ENCODE measurements at places on chromosomes 2 and 18.
A peak's percentile ranks its signal among the peaks of the same experiment; 100 is the strongest.

DNA sequence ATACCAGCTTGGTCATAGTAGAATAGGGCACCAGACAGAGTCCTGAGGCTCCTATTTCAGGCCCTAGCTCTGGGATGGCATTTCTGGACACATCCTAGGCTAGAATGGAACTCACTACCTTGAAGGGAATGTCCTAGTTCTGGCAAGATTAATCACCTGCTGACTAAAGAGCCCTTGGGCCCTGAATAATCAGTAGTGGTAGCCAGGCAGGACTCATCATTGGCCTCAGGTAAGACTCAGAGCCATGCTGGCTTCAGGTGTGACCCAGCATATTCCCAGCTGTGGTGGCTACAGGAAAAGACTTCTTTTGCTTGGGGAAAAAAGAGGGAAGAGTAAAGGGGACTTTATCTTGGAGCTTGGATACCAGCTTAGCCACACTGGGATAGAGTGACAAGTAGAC is 131.0 kb upstream of the SRD5A2 start:
- DNase-seq = no peak

GRCh38 chr2:196719110-196719872 is 79.8 kb downstream of the CCDC150 start:
- DNase-seq = peak; percentile 84

- DNase-seq = no peak
Observed at GRCh38 chr18:75799449-75800330, 372.2 kb upstream of the SMIM21 start.

- no peak for DNase-seq
Observed at GRCh38 chr2:43294973-43295603, 68.7 kb upstream of the ZFP36L2 start.

GRCh38 chr2:187477051-187477450 is 29.0 kb upstream of the CALCRL start:
- DNase-seq = no peak

GRCh38 chr2:102154946-102155702 is 12.6 kb downstream of the IL1R1 start:
- no peak for DNase-seq

GRCh38 chr2:238703436-238703835 is 144.4 kb upstream of the TWIST2 start:
- no peak for DNase-seq

DNA sequence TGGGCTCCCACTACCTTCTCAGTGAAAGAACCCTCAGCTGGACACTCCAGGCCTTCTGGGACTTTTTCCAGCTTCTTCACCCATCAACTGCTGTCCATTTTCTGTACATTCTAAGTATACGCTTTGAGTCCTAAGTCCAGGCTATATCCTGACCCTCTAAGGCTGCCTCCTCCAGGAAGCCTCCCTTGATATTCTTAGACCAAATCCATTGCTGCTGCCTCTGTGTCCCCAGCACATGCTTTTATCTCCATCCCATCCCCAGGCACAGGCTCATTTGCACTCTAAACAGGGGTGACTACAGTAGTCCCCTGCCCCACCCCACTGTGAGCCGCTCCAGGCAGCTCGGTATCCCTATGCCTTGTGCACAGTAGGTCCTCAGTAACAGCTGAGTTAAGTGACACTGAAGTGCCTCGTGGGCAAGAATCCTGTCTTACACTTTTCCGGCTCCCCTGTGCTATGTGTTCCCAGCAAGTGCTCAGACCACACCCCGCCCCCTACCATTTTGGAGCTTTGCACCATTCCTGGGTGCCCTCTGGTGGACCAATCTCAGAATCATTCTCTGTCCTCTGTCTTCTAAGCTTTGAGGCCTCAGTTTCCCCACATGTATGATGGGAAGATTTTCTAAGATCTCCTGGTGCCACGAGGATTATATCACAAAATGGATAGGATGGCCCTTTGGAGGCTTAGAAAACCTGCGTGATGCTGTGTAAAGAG is 34.9 kb downstream of the EMX1 start:
- no peak for DNase-seq

- DNase-seq = no peak
Observed at GRCh38 chr2:66426244-66427111, 8.4 kb upstream of the MEIS1 start.

DNA sequence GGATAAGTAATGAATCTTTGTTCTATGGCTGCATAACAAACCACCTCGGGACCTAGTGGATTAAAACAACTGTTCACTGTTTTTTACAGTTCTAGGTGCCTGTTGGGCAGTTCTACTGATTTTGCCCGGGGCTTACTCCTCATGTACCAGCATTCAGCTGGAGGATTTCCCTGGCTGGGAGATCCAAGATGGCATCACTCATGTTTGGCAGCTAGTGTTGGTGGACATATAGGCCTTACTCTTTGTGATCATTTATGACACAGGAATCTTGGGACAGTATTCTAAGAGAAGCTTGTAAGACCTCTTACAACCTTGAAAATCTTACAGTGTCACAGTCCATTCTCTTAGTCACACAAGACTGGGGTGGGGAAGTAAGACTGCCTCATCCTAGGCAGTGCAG is 4.6 kb downstream of the MARCHF7 start:
- DNase-seq = no peak

- no peak for DNase-seq
Observed at GRCh38 chr18:72041313-72042032, 502.7 kb downstream of the CBLN2 start.

- DNase-seq = no peak
Observed at GRCh38 chr2:169476459-169476858, 2.8 kb upstream of the BBS5 start.

GRCh38 chr18:54551590-54551989 is 39.5 kb upstream of the DYNAP start:
- no peak for DNase-seq

DNA sequence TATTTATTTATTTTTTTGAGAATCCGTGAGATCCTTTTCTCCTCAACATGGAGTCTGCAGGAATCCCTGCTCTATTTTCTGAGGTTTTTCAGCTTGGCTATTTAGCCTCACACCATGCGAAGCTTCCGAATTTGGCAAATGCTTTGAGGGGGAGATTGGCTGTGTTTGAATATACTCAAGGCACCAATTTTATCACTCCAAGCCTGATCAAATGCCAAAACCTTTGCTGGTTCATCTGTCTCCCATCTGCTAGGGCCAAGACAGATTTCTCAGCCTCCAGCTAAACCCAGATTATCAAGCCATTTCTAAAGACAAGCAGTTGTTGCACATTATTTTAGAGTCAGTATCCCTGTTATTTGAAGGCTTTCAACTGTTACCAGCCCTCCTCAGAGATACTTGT is 295.7 kb downstream of the XIRP2 start:
- DNase-seq = no peak

DNA sequence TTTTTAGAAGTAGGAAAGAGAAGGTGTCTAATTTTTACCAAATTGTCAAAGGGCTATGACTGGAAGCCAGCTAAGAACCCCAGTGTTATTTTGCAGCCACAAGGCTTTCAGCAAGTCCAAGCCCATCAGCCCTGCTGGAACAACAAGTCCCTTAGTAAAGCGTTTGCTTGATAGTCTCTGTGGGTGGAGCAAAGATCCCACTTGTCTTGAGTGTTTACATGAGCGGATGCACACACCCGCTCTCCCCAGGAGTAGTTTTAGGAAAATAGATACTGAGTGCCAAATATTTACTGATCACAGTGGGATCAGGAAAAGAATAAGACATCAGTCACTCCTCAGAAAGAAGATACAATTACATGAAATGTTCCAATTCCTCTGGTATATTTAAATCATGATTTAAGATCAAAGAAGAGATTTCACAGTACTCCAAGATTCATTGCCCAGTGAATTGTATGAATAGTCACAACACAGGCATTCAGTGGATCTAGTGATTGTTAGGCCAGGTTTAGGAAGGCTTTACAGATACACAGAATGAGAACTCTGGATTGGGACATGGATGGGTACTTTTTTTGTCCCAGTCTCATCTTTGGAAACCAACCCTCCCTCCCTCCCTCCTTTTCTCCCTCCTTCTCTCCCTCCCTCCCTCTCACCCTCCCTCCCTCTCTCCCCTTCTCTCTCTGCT is 514.9 kb downstream of the PTPRM start:
- DNase-seq = no peak

DNA sequence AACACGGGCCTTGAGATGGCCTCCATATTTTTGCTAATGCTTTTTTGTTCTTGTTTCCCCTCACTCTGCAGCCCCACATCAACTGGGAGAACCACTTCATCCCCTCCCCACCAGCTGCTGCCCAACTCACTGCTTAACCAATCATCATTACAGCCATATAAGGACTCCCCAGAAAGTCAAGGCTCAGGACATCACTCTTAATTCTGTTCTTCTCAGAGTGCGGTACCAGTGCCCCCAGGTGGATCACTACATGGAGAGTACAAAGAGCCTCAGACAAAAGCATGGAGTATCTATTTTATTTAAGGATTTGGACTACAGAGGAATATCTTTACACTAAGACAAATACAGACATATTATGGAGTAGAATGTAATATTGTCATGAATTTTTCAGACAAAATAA is 340.6 kb downstream of the PAX3 start:
- DNase-seq = no peak

DNA sequence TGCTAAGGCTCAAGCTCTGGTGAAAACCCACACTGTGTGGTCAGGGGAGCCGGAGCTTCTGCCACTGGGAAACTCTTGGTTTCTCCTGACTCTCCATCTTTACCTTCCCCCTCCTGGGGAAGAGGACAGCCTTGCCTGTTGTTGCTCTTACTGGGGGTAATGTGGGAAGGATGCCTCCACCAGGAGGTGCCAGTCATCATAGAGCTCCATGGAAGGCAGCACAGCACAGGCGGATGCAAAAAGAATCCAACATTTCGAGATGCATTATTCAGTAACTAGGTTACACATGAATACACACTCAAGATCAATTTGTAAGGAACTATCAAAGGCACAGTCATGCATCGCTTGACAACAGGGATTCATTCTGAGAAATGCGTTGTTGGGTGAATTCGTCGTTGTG is 322.6 kb downstream of the AFF3 start:
- DNase-seq = peak; percentile 93

DNA sequence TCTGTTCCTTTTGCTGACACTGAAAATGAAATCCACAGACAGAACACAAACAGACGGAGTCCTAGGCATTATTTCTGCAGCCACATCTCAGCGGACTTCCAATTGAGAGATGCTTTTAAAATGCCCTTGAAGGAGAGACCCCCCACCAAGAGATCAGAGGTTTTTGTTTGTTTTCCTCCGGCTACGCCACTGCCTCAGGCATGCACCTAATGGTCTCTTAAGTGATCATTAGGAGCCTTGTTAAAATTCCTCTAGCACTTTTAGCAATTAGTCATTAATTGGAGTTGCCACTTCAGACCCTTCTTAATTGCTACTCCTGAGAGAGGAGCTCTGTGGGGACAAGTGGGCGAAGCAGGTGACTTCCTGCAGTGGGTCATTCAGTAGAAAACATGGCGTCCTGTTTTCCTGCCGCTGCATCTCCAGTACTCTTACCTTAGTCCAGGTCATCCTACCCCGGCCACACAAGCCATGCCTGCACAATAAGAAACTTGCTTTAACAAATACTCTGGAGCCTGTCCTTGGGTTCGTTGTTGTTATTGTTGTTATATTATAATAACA is 257.7 kb upstream of the CHAC2 start:
- DNase-seq = no peak

- DNase-seq = peak; percentile 15
Observed at GRCh38 chr2:26816893-26817292, 31.0 kb downstream of the CENPA start.

DNA sequence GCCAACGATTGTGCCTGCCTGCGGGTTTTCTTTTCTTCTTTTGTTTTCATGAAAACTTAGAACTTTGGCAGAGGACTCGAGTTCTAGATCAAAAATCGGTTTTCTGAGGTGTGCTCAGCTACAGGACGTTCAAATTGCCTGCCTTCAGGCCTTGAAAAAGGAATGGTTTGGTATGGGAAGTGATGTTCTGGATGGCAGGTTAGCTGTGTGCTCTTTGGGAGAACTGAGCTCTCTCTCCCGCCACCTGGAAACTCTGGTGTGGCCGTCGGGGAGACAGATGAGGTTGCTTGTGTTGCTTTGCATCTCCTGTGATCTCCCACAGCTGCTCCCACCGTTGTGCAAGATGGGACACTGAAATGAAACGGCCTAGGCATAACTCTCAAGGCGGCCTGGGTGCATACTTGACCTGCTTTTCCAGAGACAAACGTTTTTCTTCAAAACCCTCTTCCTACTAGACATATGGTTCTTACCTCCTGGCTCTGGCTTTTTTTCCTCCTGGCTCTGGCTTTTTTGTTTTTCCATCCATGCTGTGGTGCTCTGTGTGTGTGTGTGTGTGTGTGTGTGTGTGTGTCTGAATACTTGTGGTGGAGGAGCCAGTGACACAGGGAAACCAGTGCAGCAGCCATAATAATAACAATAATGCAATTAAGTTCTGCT is 2.0 kb downstream of the FMNL2 start:
- peak; percentile 60 for DNase-seq

DNA sequence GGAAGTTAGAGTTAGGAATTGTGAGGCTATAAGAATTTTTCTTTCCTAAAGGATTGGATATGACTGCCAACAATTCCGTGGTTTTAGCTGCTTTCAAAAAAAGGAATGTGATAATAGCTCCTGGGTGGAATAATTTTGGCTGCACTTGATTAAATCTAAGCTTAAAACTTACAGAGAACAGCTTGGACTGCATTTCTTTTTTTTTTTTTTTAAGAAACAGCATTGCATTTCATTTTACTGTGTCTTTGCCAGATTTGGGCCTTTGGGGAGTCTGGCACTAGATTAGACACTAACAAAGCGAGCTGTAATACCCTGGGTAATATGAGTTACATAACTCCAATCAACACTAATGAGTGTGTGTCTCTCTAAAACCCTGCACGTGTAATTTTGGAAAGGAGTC is 37.8 kb upstream of the ZNF397 start:
- no peak for DNase-seq

- DNase-seq = no peak
Observed at GRCh38 chr18:9741793-9742523, 33.9 kb downstream of the RAB31 start.

DNA sequence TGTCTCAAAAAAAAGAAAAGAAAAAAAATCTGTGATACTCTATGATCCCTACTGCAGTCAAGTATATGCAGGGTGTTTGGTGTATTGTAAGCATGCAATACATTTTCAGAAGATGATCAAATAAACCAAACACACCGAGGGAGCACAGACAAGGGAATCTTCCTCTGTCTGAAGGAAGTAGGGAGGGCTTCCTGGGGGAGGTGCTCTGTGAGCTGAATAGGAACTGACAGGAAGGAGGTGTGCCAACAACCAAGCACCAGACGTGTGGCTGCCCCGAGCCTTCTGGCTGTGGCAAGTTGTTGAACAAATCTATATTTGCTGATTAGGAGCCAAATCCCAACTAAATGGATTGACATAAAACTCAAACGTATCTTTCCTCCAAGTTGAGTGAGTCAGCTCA is 14.6 kb downstream of the THNSL2 start:
- DNase-seq = no peak

DNA sequence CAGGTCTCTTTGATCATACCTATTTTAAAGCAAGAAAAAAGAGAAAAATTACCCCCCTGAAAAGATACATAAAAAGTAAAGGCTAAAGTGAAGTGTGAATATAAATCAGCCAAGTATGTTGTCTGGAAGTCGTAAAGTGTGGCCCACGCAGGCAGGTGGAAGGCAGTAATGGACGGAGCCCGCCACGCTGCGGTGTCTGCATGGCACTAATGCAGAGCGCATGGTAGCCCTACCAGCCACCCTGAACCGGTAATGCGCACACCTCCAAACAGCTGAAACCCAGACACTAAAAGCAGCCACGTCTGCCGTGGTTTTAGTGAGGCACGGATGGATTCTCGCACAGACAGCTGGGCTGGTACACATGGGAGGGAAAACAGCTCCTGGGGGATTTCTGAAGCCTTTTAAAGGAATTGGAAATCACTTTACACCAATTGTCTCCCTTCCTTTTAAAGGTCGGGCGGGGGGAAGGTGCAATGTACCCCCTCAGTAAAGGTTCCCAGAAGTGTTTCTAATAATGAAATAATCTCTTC is 615.2 kb downstream of the CNTNAP5 start:
- DNase-seq = no peak
